ENCODE measurements at places on chromosomes 7 and 10.

GRCh38 chr7:154789404-154789803 is 213.5 kb downstream of the PAXIP1 start:
- peak; percentile 15 for DNase-seq

DNA sequence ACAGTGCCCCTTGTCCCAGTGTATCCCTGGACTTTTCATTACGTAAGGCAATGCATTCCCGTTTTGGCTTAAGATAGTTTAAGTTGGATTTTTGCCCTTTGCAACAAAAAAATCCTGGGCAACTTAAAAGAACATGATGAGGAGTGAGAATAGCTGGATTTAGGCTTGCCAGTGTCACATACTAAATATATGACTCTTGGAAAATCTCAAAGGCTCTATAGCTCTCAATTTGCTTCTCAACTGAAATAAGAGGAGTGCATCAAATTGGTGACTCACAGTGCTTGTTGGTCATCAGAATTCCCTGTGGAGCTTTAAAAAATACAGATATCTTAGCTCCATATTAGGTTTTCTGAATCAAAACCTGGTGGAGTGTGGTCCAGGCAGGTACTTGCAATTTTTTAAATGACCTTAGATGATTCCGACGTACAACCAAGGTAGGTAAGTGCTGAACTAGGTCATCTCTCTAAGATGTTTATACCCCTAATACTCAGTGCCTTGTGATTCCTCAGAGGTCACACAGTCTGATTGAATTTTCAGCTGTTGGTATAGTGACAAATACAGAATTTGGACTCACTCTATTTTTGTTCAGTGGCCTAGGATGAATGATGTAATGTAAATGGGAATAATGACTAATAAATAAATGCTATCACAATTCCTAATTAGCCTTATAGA is 33.9 kb upstream of the ORC5 start:
- no peak for DNase-seq

GRCh38 chr7:138030679-138031351 is 28.9 kb upstream of the CREB3L2 start:
- DNase-seq = no peak

DNA sequence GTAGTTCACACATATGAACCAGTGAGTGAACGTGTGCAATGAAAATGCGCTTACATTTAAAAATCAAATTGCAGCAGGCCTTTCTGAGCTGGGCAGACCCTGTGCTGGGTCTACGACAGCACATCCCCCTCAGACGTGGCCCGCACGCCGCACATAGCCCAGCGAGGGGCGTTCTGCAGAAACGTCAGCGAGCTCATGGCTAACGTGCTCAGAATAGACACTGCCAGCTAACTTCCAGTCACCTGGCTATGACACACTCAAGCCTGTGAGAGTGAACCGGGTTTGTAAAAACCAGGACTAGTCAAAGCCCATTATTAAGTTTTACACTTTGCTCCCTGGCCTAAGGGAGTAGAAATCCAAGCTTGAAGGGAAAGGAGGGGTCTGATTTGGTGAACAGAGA is 108.1 kb upstream of the INSIG1 start:
- no peak for DNase-seq

DNA sequence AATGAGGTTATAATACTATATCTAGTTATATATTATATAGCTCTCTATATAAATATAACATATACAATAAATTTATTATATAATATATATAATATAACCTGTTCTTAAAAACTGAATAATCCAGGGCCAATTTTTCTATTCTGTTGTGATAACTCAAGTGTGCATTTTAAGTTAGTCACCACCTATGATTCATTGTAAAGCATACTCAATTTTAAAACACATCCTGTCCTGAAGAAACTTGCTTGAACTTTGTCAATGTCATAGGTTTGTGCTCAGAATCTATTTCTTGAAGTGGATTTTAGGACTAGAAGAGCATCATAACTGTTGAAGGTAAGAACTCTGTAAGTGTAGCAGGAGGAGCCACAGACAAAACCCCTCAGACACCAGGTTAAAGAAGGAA is 1209.8 kb downstream of the REEP3 start:
- DNase-seq = no peak

DNA sequence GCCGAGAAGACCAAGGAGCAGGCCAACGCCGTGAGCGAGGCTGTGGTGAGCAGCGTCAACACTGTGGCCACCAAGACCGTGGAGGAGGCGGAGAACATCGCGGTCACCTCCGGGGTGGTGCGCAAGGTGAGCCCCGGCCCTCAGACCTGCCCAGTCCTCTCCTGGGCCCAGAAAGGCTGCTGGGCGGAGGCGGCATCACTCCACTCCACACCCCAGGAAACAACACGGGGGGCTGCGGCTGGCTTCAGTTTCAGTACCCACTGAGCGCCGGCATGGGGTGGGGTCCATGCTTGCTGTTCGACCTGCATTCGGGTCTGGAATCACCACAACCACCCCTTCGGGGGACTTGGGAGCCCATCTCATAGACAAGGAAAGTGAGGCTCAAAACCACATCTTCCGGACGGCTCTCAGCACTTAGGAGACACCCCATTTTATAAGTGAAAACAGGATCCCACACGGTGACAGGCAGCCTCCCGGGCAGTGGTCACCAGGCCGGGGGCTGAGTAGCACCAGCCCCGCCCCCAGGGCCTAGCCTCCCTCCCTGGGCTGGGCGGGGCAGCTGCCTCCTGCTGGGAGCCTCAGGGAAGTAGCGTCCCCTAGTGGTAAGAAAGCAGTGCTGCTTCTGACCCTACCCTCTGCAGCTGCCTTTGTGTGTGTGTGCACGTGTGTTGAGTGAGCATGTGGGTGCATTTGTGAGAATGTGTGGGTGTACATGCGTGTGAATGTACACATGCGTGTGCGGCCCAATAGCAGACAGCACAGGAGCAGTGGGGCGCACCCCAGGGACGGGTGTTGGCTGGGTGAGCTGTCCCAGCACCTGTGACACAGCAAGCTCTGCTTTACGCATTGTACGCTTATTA is 1.8 kb downstream of the SNCG start:
- peak; percentile 91 for DNase-seq

GRCh38 chr10:22736134-22736533 is 21.8 kb upstream of the PIP4K2A start:
- DNase-seq = no peak

DNA sequence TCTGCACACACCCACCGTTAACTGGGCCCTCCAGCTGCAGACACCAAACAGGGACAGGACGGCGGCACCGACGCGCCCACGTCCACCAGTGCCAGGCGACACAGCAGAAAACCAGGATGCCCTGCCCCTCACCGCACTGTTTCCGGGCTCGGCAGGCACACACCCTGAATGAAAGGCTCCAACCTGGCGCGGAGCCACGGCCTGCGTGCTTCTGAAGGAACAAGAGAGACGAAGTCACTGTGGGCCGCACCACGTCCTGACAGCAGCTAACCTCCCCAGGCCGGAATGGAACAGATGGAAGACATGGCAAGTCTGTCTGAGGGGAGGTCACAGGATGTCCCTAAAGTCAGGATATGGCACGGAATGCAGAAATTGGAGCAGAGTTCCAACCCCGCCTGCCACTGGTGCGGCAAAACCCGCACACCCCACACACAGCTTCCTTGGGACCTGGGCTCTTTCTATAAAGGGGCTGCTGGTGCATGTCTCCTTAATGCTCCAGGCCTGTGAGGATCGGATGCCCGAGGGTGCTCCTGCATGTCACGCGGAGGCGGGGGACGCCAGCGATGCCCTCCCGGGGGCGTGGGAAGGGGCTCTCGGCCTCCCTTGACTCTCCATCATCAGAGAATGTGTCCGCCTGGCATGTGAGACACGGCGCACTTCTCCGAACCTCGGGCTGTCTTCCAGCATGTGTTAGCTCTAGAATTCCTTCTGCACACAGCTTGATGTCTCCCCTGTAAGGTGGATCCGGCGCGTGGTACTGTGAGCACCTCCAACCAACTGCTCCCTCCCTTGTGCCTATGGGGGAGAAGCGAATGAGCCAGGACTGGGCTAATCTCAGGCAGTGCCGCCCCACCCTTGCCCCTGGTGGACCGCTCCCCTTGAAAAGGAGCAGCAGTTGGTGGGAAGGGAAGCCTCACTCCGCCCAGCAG is 3.9 kb upstream of the GPER1 start:
- DNase-seq = no peak

DNA sequence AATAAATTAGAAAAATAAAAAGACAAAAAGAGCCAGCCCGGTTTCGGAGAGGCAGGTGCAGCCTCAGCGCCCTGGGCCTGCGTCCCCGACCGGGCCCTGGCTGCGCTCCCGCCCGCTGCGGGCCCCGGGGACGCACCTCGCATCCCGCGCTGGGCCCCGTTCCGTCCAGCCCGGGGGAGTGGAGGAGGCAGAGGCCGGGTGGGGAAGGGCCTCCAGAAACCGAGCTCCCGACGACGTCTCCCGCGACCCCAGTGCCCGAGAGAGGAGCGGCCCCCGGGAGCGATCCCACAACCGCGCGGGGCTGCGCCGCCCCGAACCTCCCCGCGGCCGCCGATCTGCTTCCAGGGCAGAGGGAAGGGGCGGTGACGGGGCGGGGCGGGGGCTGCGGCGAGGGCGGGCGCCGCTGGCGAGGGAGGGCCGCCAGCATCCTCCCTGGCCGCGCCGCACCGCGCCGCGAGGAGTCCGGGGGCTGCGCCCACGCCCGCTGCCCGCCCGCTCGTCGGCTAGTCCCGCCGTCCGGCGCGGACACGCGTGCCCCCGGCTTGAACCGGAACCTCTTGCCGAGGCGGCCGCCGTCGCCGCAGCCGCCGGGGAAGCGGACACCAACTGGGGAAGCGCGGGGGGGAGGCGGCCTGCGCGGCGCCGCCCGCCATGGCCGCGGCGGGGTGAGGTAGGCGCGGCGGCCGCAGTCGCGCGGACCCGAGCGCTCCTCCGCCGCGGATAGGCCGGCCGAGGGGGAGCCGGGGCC is at the start of gene CCNY:
CCNY (plus strand) TSS at position 426 of the 748 bp plus-strand sequence. CDS start 545 bp downstream, outside the sequence.
- peak; percentile 77 for DNase-seq

GRCh38 chr10:4549139-4549653 is 276.8 kb upstream of the AKR1E2 start:
- no peak for DNase-seq

GRCh38 chr10:98878418-98878817 is 357.2 kb downstream of the HPSE2 start:
- no peak for DNase-seq

DNA sequence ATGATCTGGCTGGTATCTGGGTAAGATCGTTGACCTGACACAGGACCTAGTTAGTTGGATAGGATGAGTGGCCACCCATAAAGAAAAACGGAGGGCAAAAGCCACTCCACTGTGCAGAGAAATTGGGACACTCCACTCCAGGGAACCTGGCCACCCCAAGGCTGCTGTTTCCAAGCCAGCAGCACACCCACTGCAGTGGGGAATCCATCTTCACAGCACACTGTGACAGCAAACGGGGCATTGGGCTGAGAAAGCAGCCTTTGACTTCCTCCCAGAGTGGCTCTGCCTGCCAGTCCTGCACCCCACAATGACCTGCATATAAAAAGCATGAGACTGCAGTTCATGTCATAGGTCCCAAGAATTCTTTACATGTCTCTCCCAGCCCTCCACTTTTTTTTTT is 52.9 kb downstream of the MTPN start:
- no peak for DNase-seq

DNA sequence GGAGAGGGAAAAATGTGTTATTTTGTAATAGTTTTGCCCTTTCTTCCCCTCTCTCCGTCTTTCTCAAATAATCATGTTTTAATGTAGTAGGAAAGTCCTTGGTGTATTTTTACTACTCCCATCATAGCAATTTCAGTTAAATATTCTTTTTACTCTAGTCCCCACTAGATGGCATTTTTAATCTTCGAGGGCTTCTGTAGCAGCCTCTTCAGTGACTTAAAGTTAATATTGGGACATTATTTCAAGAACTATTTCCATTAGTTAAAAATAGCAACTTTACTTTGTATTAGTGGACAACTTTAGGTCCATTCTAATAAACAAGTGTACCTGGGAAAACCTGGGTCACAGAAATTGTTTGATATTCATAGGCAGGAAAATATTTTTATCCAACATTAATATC is 23.0 kb downstream of the EDRF1 start:
- DNase-seq = peak; percentile 9

DNA sequence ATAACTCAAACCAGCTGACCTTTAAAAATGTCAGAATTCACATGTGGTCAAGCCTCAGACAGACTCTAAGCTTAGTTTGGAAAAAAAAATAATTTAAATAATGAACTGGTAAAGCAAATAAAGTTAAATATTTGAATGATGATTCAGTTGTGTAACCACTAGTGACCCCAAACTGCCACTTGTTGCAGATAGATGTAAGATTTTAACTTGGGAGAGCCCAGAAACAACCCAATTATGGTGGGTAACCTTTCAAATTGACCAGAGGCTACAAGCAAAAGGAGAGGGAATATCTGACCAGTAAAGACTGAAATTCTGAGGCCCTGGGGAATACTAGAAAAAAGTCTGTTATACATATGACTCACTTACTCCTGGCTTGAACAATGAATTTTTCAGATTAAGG is 268.1 kb downstream of the HPSE2 start:
- peak; percentile 9 for DNase-seq

GRCh38 chr7:80524693-80525092 is 12.8 kb upstream of the GNAT3 start:
- DNase-seq = no peak

GRCh38 chr7:129074361-129074871 is 19.5 kb upstream of the TNPO3 start:
- DNase-seq = peak; percentile 17

DNA sequence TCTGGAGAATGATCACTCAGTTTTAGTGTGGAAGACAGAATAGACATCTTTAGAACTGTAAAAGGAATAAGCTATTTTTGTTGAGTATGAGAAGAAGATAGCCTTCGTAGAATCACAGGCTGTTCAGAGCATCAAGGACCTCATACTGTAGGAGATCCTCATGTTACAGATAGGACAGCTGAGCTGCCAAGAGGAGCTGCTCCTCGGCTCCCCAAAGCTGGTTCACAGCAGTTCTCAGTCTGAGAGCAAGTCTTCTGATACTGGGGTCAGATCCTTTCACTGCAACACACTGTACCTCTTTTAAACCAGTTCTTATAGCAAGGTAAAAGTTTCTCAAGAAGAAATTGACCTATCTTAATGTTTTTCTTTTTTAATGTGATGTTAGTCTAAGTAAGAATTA is 17.1 kb downstream of the CCNY start:
- DNase-seq = no peak

DNA sequence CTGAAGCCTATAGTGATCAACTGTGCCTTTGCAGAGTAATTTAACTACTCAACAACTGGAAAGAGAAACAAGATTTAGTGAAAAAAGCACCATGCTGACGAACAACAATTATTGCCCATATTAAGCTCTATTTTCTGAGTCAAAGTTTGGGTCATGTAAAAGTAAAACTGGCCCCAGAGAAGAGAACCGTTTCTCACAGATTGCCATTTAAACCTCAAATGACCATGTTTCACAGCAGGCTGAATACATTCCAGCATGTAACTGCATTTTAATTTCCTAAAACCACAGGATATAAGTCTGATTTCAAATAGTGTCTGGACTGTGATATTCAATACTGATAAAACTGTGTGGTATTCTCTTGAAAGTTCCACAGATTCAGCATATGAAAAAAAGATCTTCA is 140.7 kb downstream of the ATE1 start:
- DNase-seq = no peak

DNA sequence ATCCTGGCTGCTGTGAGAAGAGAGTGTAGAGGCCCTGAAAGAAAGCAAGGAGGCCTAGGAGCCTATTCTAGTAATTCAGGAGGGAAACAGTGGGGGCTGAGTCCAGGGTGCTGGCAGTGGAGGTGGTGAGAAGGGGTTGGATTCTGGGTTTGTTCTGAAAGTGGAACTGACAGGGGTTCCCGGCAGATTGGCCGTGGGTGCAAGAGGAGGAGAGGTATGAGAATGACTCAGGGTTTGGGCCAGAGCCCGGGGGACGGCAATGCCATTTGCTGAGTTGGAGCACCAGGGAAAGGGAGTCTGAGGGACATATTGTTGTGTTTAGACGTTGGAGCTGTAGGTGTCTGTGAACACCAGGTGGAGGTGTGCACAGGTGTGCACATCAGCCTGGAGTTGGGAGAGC is 38.5 kb downstream of the NPTX2 start:
- DNase-seq = no peak

Measured in NB4 (cell line).